ENCODE measurements at places on chromosomes 4 and X. TPM values are rescaled to one million over a fixed set of nuclear protein-coding genes. Genes with fewer than 3 reads are reported as not detected.

Gene TADA2B
- 18.1 TPM for total RNA-seq

Gene NPY5R
- 3.0 TPM for total RNA-seq

Gene ZNF630
- total RNA-seq, result 7.7 TPM

Gene ATP2B3
- 0.19 TPM for total RNA-seq

Gene NXF2B
- total RNA-seq, result not detected

Gene CCNA2
- 0.88 TPM for total RNA-seq

Gene TLR3
- total RNA-seq, result 14.9 TPM

Gene TRIM60
- total RNA-seq, result not detected

DNA sequence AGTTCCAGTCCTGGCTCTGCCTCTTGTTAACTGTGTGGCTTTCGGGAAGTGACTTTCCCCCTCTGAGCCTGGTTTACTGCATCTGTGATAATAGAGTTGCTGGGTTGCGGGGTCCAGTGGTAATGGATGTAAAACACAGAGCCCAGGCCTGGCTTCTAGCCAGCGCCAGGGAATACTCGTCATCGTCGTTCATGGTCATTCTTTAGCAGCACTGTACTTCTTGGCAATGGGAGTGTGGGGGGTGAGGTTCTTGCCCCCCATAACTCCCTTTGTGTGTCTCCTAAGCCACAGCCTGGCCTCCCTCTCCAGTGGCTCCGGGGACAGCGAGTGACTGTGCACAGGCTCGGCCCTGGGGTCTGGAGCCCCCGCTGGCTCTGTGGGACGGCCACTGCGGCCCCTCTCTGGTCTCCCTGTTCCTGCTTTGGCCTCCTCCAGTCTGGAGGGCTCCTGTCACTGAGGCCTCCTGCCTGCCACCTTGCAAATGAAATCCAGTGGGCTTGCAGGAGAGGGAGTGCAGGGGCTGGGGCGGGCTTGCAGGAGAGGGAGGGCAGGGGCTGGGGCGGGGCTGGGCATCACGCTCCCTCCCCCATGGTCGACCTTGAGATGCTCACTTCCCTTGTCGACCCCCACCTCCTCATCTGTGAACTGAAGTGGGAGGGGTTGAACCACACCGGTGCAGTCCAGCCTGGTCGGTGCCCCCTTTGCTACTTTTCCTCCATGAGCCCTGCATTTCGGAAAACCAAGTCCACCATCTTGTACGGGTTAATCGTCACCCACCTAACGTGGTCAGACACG lies 13.2 kb downstream of the PSAPL1 start:
- no peaks in the 10 kb centered on the region for H3K4me1 ChIP-seq
- H3K27ac ChIP-seq, result no peak overlapping the region
- H3K27me3 ChIP-seq, result no peaks in the 10 kb centered on the region
- DNase-seq, result peak; percentile 68

- no peaks in the 10 kb centered on the region for H3K36me3 ChIP-seq
- no peak for DNase-seq
- no peak overlapping the region for H3K4me3 ChIP-seq
Measured at GRCh38 chr4:8775121-8775520, 96.5 kb downstream of the HMX1 start.

GRCh38 chr4:89898304-89898716 lies 3.7 kb downstream of the MMRN1 start:
- H3K27me3 ChIP-seq, result no peaks in the 10 kb centered on the region
- H3K4me3 ChIP-seq, result no peak overlapping the region
- H3K4me1 ChIP-seq, result no peaks in the 10 kb centered on the region
- H3K36me3 ChIP-seq, result no peaks in the 10 kb centered on the region

GRCh38 chr4:7023486-7023885 lies 19.7 kb upstream of the TADA2B start:
- DNase-seq, result peak; percentile 67
- no peaks in the 10 kb centered on the region for H3K4me1 ChIP-seq
- no peak overlapping the region for H3K27ac ChIP-seq
- no peak overlapping the region for H3K4me3 ChIP-seq
- no peaks in the 10 kb centered on the region for H3K27me3 ChIP-seq
- peaks cover 4% of the 10 kb centered on the region for H3K36me3 ChIP-seq

GRCh38 chr4:170872794-170873193 lies 783.0 kb upstream of the AADAT start:
- H3K27me3 ChIP-seq, result no peaks in the 10 kb centered on the region
- H3K27ac ChIP-seq, result no peak overlapping the region
- DNase-seq, result no peak
- H3K36me3 ChIP-seq, result no peaks in the 10 kb centered on the region

GRCh38 chr4:34733185-34733941 lies 1511.0 kb downstream of the ARAP2 start:
- DNase-seq, result no peak
- H3K4me1 ChIP-seq, result no peaks in the 10 kb centered on the region
- no peak overlapping the region for H3K4me3 ChIP-seq
- no peak overlapping the region for H3K27ac ChIP-seq
- no peaks in the 10 kb centered on the region for H3K36me3 ChIP-seq

- no peaks in the 10 kb centered on the region for H3K4me1 ChIP-seq
- no peak overlapping the region for H3K4me3 ChIP-seq
- H3K36me3 ChIP-seq, result no peaks in the 10 kb centered on the region
- no peak for DNase-seq
- H3K27ac ChIP-seq, result no peak overlapping the region
- H3K27me3 ChIP-seq, result no peaks in the 10 kb centered on the region
Measured at GRCh38 chr4:8938623-8939022, 67.0 kb upstream of the HMX1 start.

DNA sequence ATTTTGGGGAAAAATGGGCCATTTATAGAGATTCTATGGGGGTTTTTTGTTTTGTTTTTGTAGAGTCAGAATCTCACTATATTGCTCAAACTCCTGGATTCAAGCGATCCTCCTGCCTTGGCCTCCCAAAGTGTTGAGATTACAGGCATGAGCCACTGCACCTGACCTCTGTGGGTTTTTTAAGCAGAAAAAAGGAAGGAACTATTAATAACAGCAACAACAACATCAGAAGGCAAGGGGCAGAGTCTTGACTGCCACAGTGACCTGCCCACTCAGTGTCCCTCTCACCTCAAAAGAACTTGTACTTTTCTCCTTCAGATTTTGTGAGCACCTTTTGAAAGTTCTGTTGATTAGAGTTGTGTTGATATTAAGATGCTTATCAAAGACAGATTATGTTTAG lies 48.1 kb downstream of the FNIP2 start:
- peaks cover 14% of the 10 kb centered on the region for H3K4me1 ChIP-seq
- DNase-seq, result no peak
- no peak overlapping the region for H3K4me3 ChIP-seq
- no peaks in the 10 kb centered on the region for H3K36me3 ChIP-seq
- no peak overlapping the region for H3K27ac ChIP-seq

DNA sequence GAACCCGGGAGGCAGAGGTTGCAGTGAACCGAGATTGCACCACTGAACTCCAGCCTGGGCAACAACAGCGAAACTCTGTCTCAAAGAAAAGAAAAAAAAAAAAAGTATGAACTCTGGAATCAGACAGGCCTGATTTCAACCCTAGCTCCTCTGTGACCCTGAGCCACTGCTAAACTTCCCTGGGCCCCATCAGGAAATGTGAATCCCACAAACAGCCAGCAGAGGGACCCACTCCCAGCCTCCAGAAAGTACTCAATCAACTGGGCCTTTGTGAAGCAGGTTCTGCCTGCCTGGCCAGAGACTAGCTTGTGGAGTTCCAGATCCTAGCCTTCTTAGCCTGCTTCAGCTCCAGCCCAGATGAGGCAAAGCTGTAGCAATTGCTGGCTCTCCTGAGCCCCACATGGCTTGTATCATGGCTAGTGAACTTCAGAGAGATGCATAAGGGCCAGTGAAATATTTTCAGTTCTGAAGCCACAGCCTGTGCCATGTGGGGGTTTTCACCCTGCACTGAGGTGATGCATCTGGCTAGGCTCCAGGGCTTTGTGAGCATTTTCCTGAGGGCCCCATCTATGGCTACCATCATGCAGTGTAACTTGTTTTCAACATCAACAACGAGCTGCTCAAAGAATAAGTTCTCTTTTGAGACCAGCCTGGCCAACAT lies 7.2 kb upstream of the IDS start:
- no peak overlapping the region for H3K4me3 ChIP-seq
- H3K36me3 ChIP-seq, result no peaks in the 10 kb centered on the region
- no peaks in the 10 kb centered on the region for H3K4me1 ChIP-seq

DNA sequence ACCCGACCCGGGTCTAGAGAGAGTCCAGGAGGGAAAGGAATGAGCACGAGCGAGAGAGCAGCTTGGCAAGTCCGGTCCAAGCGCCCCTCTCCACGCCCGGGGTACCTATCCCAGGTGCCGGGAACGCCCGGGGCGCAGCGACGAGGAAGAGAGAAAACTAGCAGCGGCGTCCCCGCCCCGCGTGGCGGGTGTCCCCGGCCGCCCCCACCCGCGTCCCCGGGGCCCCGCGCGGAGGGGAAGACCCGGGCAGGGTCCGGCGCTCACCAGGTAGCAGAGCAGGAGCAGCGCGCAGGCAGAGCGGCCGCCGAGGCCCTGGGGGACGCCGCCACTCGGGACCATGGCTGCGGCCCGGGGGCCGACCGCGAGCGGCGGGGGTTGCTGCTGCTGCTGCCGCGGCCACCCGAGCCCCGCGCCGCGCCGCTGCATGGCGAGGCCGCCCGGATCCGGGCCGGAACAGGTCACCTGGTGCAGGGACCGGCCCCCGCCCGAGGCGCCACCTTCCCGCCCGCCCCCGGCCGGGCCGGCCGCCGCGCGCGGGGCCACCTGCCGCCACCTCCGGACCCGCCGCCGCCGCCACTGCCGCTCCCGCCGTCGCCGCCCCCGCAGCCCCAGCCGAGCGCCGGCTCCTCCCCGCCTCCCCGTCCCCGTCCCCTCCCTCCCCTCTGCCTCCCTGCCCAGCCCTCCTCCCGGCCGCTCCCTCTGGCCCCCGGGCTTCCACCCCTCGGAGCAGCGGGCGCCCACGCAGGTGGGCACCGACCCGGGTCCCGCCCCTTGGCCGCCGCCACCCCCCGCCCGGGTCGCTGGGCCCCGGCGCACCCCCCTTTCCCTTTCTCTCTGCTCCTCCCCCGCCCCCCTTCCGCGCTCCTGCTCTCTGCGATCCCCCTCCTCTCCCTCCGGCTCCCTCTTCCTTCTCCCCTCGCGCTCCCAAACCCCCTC lies at the start of gene SEL1L3:
TSS of gene SEL1L3 (minus strand) at position 578 of the 936 bp plus-strand sequence. CDS start at position 426, 152 bp downstream.
- H3K4me1 ChIP-seq, result no peaks in the 10 kb centered on the region
- H3K36me3 ChIP-seq, result no peaks in the 10 kb centered on the region
- peak; percentile 80 for DNase-seq
- H3K27me3 ChIP-seq, result no peaks in the 10 kb centered on the region
- no peak within 1 kb of the TSS for H3K27ac ChIP-seq

DNA sequence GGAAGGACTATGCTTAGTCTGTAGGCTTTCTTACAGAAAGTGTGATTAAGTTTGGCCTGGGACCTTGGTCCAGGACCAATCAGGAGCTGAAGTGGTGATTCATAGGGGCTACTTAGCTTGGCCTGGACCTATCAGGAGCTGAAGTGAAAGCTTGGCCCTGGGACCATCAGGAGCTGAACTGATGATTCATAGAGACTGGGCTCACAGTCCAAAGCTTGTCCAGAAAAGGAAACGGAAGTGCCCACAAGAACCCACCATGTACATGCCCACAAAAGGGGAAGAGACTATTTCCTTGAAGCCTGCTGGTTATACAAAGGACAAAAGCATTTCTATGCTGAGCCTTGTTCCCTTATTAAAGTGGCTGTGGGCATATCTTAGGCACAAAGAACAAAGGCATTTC lies 12.6 kb downstream of the TENT5D start:
- H3K36me3 ChIP-seq, result no peaks in the 10 kb centered on the region
- DNase-seq, result peak; percentile 46
- H3K27ac ChIP-seq, result no peak overlapping the region
- no peaks in the 10 kb centered on the region for H3K27me3 ChIP-seq

DNA sequence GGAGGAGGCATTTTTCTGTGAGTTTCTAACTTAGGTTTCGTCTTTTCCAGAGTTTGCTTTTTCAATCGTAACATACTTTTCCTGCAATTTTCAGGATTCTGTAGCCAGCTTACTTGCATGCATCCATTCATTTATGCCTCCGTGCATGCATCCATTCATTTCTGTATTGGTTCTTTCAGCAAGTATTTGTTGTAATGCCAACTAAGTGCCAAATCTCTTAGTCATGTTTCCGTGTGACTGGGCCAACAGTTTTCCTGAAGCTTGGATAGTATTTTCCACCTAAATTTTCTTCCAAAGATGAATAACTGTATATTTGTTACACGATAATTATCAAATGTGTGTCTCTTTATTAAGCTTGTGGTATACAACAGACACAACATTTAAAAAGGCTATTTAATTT lies 41.5 kb downstream of the CBLL2 start:
- H3K27me3 ChIP-seq, result no peaks in the 10 kb centered on the region
- H3K36me3 ChIP-seq, result no peaks in the 10 kb centered on the region
- H3K4me3 ChIP-seq, result no peak overlapping the region
- H3K4me1 ChIP-seq, result no peaks in the 10 kb centered on the region
- no peak for DNase-seq

- H3K4me1 ChIP-seq, result no peaks in the 10 kb centered on the region
- DNase-seq, result no peak
- H3K27me3 ChIP-seq, result no peaks in the 10 kb centered on the region
- H3K4me3 ChIP-seq, result no peak overlapping the region
- no peaks in the 10 kb centered on the region for H3K36me3 ChIP-seq
- H3K27ac ChIP-seq, result no peak overlapping the region
Measured at GRCh38 chrX:19569121-19569805, 54.0 kb upstream of the MAP3K15 start.

- no peaks in the 10 kb centered on the region for H3K36me3 ChIP-seq
- DNase-seq, result no peak
- no peaks in the 10 kb centered on the region for H3K4me1 ChIP-seq
- no peak overlapping the region for H3K4me3 ChIP-seq
Measured at GRCh38 chr4:42282081-42282901, 115.0 kb upstream of the SHISA3 start.

GRCh38 chrX:115364670-115365069 lies 75.2 kb downstream of the LUZP4 start:
- H3K27me3 ChIP-seq, result no peaks in the 10 kb centered on the region
- H3K36me3 ChIP-seq, result no peaks in the 10 kb centered on the region
- H3K4me3 ChIP-seq, result no peak overlapping the region
- H3K4me1 ChIP-seq, result peaks cover 6% of the 10 kb centered on the region

DNA sequence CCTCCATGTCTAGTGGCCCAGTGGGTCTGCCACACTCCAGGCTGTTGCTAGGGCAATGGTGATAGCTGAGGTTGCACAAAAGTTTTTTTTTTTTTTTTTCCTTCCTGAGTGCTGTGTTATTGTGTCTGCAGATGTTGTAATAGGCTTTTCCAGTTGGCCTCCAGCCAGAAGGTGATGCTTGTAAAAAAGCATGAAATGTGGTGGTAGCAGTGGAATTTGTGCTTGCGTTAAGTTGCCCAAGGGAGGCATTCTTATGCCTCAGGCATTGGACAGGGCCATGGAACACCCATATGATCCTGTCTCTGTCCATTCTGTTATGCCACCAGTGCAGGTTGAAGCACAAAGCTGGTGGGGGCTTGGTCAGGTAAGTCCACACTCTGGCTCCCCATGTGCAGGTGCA lies 660.5 kb upstream of the SPANXN1 start:
- H3K27me3 ChIP-seq, result no peaks in the 10 kb centered on the region
- no peaks in the 10 kb centered on the region for H3K36me3 ChIP-seq
- H3K27ac ChIP-seq, result no peak overlapping the region
- DNase-seq, result no peak

- H3K36me3 ChIP-seq, result no peaks in the 10 kb centered on the region
- DNase-seq, result no peak
- no peaks in the 10 kb centered on the region for H3K4me1 ChIP-seq
- no peak overlapping the region for H3K4me3 ChIP-seq
Measured at GRCh38 chr4:18039113-18039512, 17.6 kb upstream of the LCORL start.
